ENCODE measurements at places on chromosomes 1 and 21. TPM values are rescaled to one million over a fixed set of nuclear protein-coding genes. Genes with fewer than 3 reads are reported as not detected.

Gene NIBAN1
- polyA plus RNA-seq, result 2.5 TPM

Gene CD5L
- polyA plus RNA-seq, result not detected

Gene FAM72A
- 6.6 TPM for polyA plus RNA-seq

Gene MT1HL1
- polyA plus RNA-seq, result not detected

Gene MCOLN2
- 0.97 TPM for polyA plus RNA-seq

Gene LCE3D
- not detected for polyA plus RNA-seq

All from renal pelvis (tissue), 12 donors.